ENCODE measurements at places on chromosomes 5 and 9.

- no peak for DNase-seq
Observed at GRCh38 chr5:111168608-111169007, 55.6 kb upstream of the CAMK4 start.

GRCh38 chr5:124212934-124213333 lies 533.5 kb downstream of the ZNF608 start:
- DNase-seq = no peak

- DNase-seq = no peak
Observed at GRCh38 chr9:120191141-120191540, 388.8 kb downstream of the CDK5RAP2 start.

DNA sequence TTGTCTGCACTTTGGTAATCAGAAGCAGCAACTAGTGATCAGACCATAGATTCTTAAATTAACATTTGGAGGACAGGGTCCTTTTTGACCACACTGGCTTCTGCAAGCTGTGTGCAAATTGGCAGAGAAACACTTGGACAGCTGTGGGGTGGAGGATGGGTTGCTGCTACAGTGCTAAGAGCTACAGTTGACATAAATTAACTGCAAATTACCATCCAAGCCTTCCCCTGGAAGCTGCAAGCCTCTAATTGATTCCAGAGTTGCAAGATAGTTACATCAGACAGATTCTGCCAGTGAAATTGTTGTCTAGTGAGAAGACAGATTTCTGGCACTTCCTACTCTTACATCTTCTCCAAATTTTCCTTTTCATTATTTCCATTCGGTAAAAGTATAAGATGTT lies 517.7 kb downstream of the DIRAS2 start:
- DNase-seq = no peak

GRCh38 chr5:95836544-95836943 lies 14.0 kb upstream of the GLRX start:
- DNase-seq = no peak

GRCh38 chr9:129498451-129499384 lies 122.2 kb downstream of the C9orf50 start:
- no peak for DNase-seq

DNA sequence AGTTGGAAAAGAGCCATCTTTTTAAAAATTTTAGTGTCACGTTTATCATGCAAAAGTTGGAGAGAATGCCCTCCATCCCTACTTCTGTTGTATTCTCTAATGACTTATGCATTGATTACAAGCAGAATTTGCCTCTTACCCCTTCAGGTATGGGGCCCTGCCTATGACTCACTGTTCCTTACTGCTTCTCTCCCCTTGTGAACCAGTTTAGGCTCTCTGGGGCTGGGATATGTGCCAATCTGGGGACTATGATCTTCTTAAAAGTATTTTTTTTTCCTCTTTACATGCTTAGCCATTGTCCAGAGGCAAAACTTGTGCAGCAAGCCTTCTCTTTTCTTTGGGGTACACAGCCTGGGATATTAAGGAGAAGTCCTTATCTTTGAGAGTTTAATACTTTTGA lies 37.4 kb downstream of the CAMK4 start:
- no peak for DNase-seq

DNA sequence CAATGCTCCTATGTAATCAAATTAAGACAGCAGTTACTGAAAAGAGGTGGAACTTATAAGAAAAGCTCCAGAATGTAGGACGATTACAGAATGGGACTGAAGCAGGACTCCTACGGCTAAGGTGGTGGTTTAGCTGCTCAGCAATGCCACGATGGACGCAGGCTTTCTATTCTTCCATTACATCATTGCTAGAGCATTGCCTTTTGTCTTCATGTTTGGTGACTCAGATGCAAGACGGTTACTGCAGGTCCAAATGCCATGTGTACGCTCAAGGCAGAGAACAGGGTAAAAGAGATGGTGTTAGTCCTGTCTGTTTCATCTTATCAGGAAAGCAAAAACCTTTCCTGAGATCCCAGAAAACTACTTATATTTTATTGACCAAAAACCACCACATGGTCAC lies 255.1 kb downstream of the ZSWIM6 start:
- DNase-seq = no peak

GRCh38 chr5:41843456-41844370 lies 26.5 kb downstream of the OXCT1 start:
- no peak for DNase-seq

DNA sequence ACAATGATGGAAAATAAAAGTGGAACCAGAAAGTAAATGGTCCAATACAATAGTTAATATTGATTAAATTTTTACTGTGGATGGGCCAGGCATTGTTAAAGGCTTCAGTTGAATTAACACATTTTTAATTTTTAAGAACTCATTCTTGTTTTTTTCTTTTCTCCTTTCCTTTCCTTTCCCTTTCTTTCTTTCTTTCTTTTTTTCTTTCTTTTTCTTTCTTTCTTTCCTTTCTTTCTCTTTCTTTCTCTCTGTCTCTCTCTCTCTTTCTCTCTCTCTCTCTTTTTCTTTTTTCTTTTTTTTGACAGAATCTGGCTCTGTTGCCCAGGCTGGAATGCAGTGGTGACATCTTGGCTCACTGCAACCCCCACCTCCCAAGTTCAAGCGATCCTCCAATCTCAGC lies 13.3 kb upstream of the OTULINL start:
- no peak for DNase-seq

DNA sequence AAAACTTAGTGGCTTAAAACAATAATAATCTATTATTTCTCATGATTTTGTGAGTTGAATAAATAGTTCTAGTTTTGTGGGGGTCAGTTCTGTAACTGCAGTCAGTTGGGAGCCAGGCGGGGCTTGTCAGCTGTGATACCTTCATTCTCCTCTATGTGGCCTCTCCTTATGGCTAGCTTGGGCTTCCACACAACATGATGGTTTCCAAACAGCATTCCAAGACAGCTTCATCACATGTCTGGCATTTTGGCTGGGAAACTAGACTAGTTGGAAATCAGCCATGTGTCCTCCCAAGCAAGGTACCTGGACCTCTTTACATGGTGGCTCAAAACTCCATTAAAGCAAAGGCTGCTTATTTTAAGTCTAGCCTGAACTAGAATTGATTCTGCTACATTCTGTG lies 61.4 kb upstream of the RANBP3L start:
- DNase-seq = no peak

DNA sequence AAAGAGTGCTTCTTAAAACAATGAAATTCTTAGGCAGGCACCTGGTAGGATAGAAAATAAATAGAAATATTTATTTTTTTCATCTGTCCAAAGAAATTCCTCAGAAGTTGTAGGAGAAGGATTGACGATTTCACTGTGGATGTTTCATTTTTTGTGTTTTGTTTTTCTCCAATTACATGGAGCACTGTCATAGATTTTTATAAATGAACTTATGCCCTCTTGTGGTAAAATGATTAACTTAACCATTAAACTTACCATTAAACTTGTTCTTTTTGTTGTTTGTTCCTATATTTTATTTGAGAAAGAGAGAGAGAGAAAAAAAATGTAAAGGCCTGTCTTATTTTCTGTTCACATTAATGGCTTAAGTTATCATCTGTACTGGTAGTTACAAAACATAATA lies 339.2 kb downstream of the PRR16 start:
- no peak for DNase-seq

GRCh38 chr5:65292196-65292595 lies 189.5 kb downstream of the ADAMTS6 start:
- DNase-seq = no peak

DNA sequence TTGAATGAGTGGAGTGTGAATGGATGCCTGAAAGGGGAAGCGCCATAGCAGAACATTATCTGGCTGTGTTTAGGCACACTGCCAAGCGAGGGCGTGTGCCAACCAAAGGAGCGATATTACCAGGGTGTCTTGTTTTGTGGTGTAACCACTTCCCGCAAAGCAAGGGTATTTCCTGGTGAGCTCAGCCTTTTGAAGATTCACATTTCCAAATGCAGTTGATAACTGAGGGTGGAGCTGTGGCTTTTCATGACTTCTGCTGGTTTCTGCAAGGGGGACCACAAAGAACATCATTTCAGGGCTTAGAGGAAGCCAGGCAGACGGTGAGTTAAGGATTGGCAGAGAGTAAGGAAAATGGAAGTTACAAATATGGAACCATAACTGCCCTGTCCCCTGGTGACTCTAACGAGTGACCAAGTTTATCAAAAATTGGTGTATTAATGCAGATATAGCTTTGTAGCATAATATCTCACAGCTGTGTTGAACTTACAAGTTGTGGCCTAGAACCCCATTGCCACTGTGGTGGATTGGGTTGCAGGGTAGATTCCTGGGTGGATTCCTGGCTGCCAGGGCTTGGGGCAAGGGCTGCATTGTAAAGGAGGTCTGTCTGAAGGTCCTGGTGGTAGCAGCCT lies 71.4 kb downstream of the RALGPS1 start:
- peak; percentile 16 for DNase-seq

- no peak for DNase-seq
Observed at GRCh38 chr5:74851684-74852353, 14.4 kb downstream of the FAM169A start.

- no peak for DNase-seq
Observed at GRCh38 chr5:135040333-135041144, 6.5 kb upstream of the PITX1 start.

- DNase-seq = no peak
Observed at GRCh38 chr5:69265931-69266330, 31.2 kb downstream of the CDK7 start.

- DNase-seq = no peak
Observed at GRCh38 chr9:129595311-129595741, 25.6 kb downstream of the C9orf50 start.

DNA sequence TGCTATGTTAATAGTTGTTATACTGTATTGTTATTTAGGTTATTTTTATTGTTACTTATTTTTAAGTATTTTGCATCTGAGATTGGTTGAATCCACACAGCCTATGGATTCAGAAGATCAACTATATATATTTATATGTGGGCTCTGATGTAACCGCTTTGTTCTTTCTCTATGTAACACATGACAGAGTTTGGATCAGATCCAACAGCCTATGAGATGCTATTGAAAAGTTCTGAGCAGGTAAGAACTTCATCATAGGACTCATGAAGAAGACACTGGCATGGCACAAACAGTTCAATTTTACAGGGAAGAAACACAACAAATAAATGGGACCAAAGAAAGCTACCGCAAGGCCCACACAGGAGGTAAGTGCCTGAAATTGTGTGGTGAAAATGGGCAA lies 93.4 kb downstream of the GNAQ start:
- no peak for DNase-seq

DNA sequence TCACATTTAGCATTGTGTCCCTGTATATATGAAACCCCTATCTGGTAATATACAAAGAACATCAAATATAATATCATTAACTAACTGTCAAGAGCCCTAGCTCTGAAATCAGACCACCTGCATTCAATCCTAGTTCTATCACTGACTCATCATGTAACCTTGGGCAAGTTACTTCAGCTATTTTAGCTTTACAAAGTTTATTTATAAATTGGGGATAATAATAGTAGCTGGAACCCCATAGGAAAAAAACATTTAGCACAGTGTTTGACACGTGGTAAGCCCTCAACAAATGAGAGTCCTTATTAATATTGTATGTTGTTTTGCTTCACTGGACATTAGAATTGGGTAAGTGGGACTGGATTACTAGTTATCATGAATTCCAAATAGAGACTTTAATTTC lies 157.5 kb downstream of the EBF1 start:
- DNase-seq = no peak

DNA sequence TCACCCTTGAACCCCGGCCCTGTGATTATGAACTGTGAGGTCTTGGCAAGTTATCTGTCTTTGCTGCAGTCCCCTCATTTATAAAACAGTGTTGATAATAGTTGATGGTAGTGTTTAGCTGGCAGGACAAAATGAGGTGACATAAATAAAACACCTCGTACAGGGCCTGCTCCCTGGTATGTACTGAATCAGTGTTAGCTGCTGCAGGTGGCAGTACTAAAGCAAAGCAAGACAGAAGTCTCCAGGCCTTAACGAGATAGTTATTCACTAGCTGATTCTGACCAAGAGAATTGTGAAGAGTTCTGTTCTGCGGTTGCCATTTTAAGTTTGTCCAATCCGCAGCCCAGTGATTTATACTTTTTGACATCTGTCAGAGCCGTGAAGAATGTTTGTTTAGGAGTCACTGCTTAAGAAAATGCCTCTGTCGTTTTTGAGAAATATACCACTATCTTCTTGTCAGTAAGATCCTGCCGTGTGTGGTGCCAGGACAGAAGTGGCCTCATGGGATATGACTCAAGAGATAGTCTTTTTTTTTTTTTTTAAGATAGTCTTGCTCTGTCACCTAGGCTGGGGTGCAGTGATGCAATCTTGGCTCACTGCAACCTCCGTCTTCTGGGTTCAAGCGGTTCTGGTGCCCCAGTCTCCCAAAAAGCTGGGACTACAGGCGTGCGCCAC lies 75.9 kb downstream of the KDM4C start:
- DNase-seq = no peak

Measured in GM12891 (cell line).